ENCODE measurements at places on chromosomes 3 and 15.

DNA sequence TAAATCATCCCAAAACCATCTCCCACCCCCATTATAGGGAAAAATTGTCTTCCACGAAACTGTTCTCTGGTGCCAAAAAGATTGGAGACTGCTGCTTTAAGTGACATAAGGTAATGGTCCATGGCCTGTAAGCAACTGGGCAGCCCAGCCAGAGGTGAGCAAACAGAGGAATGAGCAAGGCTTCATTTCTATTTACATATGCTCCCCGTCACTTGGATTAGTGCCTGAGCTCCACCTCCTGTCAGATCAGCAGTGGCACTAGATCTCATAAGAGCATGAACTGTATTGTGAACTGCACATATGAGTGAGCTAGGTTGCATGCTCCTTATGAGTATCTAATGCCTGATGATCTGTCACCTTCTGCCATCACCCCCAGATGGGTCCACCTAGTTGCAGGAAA lies 1159.8 kb upstream of the ALCAM start:
- no peaks in the 10 kb centered on the region for H3K4me1 ChIP-seq
- no peaks in the 10 kb centered on the region for H3K36me3 ChIP-seq
- no peak for DNase-seq

- H3K36me3 ChIP-seq, result peaks cover 14% of the 10 kb centered on the region
- no peak for DNase-seq
- no peak overlapping the region for H3K4me3 ChIP-seq
- no peaks in the 10 kb centered on the region for H3K4me1 ChIP-seq
These were observed 35.6 kb downstream of the CTSH start for GRCh38 chr15:78909160-78909695.

- no peak for DNase-seq
- no peaks in the 10 kb centered on the region for H3K36me3 ChIP-seq
- H3K27me3 ChIP-seq, result no peaks in the 10 kb centered on the region
- no peak overlapping the region for H3K4me3 ChIP-seq
- peaks cover 1% of the 10 kb centered on the region for H3K4me1 ChIP-seq
These were observed 44.3 kb downstream of the SLC28A1 start for GRCh38 chr15:84928843-84929168.

DNA sequence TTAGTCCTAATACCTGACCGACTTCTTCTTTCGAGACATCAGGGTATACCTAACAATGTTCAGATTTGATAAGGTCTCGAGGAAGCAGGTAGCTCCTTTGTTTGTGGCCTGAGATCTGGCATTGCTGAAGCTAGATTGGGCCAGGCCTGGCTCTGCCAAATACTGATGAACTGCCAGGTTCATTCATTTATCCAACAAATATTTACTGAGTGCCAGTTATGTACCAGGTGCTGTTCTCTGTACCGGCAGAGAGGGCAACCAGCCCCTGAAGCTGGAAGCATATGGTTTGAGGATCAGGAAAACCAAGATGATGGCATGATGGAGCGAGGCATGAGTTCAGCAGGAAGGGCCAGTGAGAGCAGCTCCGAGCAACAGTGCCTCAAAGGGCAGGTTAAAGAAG lies 196.2 kb upstream of the NSMCE3 start:
- H3K4me1 ChIP-seq, result peaks cover 4% of the 10 kb centered on the region
- H3K27me3 ChIP-seq, result no peaks in the 10 kb centered on the region
- H3K36me3 ChIP-seq, result no peaks in the 10 kb centered on the region

DNA sequence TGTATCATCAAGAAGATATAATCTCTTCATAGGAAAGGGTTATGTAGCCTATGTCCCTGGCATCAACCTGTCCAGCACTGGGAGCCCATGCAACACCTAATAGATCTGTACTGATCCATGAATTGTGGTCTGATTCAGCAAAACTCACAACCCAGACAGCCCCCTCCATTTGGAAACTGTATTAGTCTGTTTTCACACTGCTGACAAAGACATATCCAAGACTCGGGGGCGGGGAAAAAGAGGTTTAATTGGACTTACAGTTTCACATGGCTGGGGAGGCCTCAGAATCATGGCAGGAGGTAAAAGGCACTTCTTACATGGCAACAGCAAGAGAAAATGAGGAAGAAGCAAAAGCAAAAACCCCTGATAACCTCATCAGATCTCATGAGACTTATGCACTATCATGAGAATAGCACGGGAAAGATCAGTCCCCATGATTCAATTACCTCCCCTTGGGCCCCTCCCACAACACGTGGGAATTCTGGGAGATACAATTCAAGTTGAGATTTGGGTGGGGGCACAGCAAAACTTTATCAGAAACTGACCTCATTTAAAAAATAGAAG lies 83.3 kb downstream of the TRIM42 start:
- no peak for DNase-seq
- no peak overlapping the region for H3K4me3 ChIP-seq
- no peaks in the 10 kb centered on the region for H3K27me3 ChIP-seq
- 0 out of 2 replicates have a peak, but pooled peaks cover 2% of the 10 kb centered on the region for H3K4me1 ChIP-seq
- no peak overlapping the region for H3K27ac ChIP-seq
- no peaks in the 10 kb centered on the region for H3K36me3 ChIP-seq

DNA sequence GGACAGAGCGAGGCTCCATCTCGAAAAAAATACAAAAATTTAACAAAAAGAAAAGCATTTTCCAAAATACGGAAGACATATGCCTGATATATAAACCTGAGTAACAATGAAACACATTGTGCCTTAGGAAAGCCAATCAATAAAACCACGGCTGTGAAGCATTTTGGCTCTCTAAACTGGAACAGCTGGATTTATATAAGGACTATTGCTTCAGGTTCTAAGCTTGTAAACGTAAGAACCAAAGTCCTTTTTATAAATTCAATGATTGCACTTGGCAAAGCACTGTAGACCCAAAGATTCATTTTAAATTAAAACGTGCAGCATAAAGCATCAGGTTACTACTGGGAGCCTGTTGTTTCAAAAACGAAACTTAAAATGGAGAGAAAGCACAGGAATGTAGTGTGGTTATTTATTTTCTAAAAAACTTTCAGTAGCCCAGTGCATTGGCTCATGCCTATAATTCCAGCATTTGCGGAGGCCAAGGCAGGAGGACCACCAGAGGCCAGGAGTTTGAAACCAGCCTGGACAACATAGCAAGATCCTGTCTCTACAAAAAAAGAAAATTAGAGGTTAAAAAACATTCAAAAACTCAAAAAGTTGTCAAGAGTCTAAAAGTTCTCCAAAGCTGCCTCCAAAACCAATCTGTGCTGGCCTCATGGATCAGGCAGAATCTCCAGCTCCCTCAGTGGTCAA lies 61.5 kb downstream of the USF3 start:
- no peaks in the 10 kb centered on the region for H3K36me3 ChIP-seq
- H3K27ac ChIP-seq, result no peak overlapping the region
- no peak for DNase-seq
- H3K4me3 ChIP-seq, result no peak overlapping the region
- no peaks in the 10 kb centered on the region for H3K4me1 ChIP-seq
- H3K27me3 ChIP-seq, result no peaks in the 10 kb centered on the region

- H3K4me1 ChIP-seq, result peaks cover 2% of the 10 kb centered on the region
- no peaks in the 10 kb centered on the region for H3K27me3 ChIP-seq
- H3K4me3 ChIP-seq, result no peak overlapping the region
- no peaks in the 10 kb centered on the region for H3K36me3 ChIP-seq
- DNase-seq, result no peak
These were observed 67.6 kb downstream of the ZNF445 start for GRCh38 chr3:44409640-44410410.

DNA sequence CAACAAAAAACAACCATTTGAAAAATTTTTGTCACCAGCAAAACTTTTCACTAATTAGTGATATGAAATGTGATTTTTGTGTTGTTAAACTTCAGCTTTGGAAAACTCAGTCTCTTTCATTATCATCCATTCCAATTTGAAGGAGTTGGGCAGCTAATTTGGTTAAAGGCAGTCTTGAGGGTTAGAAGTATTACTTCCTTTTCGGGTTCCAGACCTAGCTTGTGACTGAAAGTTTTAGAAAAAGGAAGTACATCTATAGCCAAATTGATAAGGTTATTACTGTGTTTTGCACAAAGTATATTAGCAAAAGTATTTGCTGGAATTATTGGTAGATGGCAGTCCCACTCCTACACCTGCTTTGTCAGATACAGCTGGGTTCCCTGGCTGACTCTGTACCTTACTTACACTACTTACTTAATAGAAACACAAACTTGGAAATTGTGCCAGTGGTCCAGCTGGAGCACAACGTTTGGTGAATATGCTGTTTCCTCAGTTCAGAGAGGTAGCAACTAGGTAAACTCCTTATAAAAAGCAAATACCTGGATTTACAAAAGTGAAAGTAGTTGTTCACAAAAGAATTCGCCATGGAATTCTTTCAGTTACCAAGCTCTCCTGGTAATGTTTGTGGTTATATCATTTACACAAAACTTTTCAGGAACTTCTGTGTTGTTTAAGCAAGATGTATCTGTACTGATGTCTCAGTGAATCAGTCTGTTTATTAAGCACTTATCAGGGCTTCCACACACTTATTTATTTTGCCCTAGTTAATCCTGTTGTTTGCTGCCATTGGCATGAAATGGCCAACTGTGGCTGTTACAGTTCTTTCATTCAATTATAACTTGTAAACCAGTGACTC lies 31.6 kb downstream of the TIPARP start:
- no peak overlapping the region for H3K4me3 ChIP-seq
- no peaks in the 10 kb centered on the region for H3K27me3 ChIP-seq
- no peaks in the 10 kb centered on the region for H3K4me1 ChIP-seq
- no peak for DNase-seq

GRCh38 chr3:85075663-85076062 lies 116.9 kb downstream of the CADM2 start:
- DNase-seq, result no peak
- H3K36me3 ChIP-seq, result no peaks in the 10 kb centered on the region
- no peak overlapping the region for H3K4me3 ChIP-seq
- H3K27ac ChIP-seq, result no peak overlapping the region

All from H1 (cell line).